ENCODE measurements at places on chromosomes 5 and 9.
A peak's percentile ranks its signal among the peaks of the same experiment; 100 is the strongest.

GRCh38 chr5:72624641-72625236 lies 117.5 kb upstream of the ZNF366 start:
- DNase-seq, result no peak

DNA sequence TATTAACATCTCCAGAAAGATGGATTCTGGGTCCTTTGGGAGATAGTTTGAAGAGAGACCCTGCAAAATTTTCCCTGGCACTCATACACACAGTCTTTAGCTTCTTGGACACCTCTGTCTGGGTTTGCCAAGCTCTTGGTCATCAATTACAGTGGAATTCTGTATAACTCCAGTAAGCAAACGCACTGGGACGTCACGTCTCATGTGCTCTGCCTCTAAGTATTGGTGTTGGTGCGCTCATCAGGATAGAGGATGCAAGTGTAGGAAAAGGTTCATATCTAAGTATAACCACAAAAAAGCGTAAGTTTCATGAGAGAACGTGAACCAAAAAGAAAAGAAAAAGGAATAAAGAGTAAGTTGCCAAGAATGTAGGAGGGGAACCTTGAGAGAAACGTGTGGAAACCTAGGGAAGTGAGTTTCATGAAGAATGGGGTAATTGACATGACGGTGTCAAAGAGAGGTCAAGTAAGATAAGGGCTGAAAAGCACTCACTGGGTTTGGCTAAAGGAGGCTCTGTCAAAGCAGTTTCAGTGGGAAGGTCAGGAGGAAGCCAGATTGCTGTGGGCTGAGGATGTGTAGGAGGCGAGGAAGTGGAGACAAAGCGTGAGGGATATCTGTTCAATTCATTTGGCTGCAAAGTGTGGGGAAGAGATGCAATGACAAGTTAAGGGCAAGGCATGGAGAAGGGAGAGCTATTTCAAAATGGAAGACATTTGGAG lies 92.7 kb downstream of the RAD23B start:
- no peak for DNase-seq

DNA sequence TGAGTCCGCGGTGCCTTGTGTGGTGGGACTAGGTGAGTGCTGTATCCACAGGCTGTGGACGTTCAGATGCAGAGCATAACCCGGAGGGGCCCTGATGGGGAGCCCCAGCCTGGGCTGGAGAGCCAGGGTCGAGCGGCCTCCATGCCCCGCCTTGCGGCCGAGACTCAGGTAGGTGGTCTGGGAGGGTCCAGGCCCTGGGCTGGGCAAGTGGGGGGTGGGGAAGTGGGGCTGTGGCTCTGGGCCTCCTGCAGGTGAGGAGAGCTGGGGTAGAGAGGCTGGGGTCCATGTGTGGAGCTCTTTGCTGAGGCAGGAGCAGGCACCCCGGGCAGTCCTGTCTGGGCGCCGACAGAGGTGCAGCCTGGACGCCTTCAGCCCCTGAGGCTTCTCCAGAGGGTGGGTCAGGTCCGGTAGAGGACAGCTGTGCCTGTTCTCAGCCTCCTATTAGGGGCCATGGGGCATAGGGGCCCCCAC lies 241.1 kb downstream of the CACNA1B start:
- no peak for DNase-seq

DNA sequence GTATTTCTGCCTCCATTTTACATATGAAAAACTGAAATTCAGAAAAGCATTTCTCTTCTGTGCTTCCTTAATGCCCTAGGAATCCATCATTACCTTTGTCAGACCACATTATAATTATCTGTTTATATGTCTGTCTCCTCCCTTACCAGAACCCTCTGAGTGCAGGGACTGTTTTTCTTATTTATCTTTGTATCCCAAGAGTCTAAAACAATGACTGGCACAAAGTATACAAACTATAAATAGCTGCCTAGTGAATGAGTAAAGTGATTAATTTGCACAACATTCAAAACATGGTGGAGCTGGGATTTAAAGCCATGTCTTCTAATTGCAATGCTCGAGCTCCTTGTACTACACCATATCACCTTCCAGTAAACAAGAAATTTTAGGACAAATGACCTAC lies 49.3 kb upstream of the HK3 start:
- DNase-seq, result no peak

GRCh38 chr5:142422429-142422828 lies 97.6 kb upstream of the SPRY4 start:
- no peak for DNase-seq

- no peak for DNase-seq
These were observed 229.7 kb downstream of the MAT2B start for GRCh38 chr5:163735069-163735468.

DNA sequence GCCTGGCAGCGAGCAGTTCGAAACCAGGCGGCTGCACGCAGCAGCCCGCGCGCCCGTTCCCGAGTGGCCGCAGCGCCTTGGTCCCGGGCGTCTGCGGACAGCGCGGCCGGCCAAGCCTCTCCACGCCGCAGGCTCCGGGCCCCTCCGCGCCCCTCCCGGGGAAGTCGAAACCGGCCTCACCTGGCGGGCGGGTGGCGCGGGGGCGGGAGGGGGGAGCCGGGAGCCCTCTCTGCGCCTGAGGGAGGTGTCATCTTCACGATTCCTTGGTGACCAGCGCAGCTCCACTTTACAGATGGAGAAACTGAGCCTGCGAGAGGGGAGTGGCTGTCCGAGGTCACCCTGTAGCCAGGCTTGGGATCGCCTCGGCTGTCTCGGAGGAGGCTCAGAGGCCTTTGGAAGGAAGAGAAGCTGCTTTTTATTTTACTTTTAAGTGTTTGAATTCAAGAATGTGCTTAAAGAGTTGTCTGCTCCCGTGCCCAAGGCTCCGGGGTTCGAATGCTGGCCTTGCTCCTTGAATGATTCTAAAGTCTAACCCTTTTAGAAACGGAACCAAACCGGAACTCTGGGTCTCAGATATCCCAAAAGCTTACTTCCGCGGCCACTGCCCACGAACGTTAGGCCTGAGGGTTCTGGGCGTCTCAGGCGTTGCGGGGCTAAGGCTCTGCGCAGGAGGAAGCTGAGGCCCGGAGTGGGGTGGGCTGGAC lies 662 bp downstream of the SUSD3 start:
- no peak for DNase-seq

GRCh38 chr5:179879003-179879689 lies 20.5 kb upstream of the MRNIP start:
- DNase-seq, result no peak

DNA sequence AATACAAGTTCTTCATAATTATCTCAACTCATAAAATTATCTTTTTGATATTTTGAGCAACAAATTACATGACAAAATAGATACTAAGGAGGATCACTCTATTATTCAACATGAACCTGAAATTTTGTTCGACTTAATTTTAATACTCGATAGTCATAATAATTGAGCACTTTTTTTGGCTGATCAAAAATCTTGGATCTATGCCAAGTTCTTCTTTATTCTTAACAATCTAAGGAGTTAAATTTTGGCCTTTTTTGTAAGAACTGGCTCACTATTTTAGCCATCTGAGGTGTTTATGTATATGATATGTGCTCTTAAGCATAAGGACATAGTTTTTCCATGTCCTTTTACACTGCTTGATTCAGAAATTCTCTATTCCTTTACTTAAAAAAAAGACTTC lies 996.1 kb upstream of the COX7C start:
- no peak for DNase-seq

GRCh38 chr5:29197631-29198454 lies 1995.6 kb upstream of the CDH6 start:
- DNase-seq, result no peak

DNA sequence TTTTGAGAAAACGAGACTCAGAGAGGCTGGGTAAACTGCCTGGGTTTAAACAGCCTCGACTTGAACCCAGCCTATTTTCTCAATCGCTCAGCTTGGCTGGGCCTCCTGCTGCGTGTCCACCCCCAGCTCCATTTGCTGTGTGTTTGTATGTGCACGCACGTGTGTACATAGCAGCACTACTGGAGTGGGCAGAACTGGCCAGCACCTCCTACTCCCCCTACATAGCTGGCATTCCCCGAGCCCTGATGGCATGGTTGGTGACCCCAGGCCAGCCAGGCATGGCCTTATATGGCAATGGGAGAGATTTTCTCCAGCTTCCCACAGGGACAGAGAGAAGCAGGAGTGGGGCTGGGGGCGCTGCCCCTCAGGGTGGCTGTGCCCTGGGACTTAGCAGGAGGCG lies 4.1 kb downstream of the AIF1L start:
- no peak for DNase-seq

DNA sequence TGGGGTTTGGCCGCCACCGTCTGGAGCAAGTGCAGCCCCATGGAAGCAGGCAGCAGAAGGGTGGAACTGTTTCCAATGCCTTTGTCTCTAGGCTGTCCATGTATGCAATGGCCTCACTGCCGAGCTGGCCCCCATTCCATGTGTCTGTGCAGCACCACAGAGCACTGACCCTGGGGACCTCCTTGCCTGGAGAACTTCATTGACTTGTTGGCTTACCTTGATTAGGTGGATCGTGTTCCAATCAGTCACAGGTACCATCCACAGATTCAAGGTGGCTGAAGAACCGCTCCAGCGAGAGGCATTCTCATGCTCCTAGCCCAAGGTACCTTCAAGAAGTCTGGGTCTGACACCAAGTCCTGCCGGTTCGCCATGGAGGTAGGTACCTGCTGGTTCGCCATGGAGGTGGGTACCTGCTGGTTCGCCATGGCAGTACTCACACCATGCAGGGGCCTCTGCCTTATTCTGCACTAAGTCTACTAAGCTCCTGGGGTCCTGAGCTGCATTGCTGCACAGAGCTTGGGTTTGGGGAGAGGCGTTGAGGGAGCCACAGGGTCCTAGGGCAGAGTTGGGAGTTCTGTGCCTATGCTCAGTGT lies 358.3 kb upstream of the IRX1 start:
- no peak for DNase-seq

- no peak for DNase-seq
These were observed 101.9 kb downstream of the LNPEP start for GRCh38 chr5:97037819-97038218.

- peak; percentile 4 for DNase-seq
These were observed 119.7 kb upstream of the PJA2 start for GRCh38 chr5:109529520-109529919.

DNA sequence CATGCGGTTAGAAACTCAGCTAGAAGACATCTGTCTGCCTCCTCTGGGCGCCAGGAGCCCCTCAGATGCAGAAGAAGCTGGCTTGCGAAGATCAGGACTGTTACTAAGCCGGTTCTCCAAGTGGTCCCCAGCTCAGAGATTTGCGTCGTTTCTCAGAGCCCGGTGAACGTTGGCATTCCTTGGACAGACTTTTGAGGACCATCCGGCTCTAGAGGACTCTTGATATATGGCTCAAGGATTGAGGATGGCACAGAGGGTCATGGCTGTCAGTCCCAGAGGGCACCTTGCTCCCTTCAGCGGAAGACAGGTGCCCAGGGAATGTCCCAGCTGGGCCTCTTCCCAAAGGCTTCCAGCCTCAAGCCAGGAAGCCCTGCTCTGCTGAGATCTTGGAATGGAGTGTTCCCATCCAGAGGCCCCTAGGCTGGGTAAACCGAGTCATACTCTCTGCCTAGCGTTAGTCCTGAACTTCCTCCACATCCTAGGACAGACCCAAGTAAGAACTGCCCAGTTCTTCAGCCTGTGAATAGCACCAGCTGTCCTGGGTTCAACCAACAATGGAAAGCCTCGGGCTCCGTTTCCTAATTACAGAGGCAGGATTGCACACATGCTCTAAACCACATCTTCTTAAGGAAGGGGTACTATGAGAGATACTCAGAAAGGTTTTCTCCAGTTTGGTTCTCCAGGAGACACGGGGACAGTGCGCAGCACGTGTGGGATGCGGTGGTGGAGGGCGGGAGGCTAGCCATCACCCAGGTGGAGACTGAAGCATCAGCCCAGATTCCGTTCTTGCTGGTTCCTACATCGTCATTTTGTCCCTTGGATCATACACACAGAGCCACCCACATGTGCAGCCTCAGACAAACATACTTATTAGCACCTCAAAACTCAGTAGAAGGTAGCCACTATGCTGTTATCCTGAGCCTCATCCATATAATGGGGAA lies 51.4 kb downstream of the ZNF354C start:
- DNase-seq, result no peak

DNA sequence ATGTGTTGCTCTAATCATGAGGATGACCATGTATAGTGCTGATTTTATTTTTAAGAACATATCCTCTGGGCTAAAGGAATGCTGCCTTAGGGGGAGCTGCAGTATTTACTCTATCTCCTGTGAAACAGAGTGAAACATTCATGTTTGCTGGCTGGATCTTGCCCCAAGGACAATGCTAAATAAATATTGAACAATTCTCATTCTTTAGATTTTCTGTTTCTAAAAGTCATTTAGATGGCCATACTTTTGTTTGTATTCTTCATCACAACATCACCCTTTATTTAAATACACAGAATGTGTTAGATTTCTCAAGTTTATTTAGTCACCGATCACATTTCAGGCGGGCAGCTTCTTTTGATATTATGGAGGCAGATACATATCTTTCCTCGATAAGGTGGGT lies 103.3 kb downstream of the ARHGEF28 start:
- no peak for DNase-seq

- no peak for DNase-seq
These were observed 200.1 kb downstream of the DCP2 start for GRCh38 chr5:113176734-113177133.

All from spinal cord (tissue), 10 donors.